B cell (primary cell): ENCODE measurements at places on chromosomes 1 and 21. TPM values are rescaled to one million over a fixed set of nuclear protein-coding genes. Genes with fewer than 3 reads are reported as not detected.

The LCE1E gene
- not detected in 2 replicates for polyA plus RNA-seq

The WDR26 gene
- 35.7 and 59.3 TPM in 2 replicates for polyA plus RNA-seq

The DYNLT4 gene
- polyA plus RNA-seq = 0.19 and 0.29 TPM in 2 replicates

The SH2D5 gene
- polyA plus RNA-seq = not detected in 2 replicates

The C1orf94 gene
- not detected in 2 replicates for polyA plus RNA-seq

The CD1E gene
- polyA plus RNA-seq = 0.33 TPM in 1 of 2 replicates, not detected in the other

The ST6GALNAC3 gene
- 3.0 and 4.8 TPM in 2 replicates for polyA plus RNA-seq

The PDC gene
- polyA plus RNA-seq = not detected in 2 replicates

The RNASEL gene
- polyA plus RNA-seq = 6.9 and 7.1 TPM in 2 replicates

The HRNR gene
- not detected in 2 replicates for polyA plus RNA-seq

The NBPF10 gene
- 2.6 and 4.5 TPM in 2 replicates for polyA plus RNA-seq

The CA14 gene
- polyA plus RNA-seq = not detected in 2 replicates

The RSPO1 gene
- polyA plus RNA-seq = not detected in 2 replicates

The GCSAML gene
- polyA plus RNA-seq = 0.04 TPM in 1 of 2 replicates, not detected in the other
